ENCODE measurements at places on chromosomes 2 and 18.

DNA sequence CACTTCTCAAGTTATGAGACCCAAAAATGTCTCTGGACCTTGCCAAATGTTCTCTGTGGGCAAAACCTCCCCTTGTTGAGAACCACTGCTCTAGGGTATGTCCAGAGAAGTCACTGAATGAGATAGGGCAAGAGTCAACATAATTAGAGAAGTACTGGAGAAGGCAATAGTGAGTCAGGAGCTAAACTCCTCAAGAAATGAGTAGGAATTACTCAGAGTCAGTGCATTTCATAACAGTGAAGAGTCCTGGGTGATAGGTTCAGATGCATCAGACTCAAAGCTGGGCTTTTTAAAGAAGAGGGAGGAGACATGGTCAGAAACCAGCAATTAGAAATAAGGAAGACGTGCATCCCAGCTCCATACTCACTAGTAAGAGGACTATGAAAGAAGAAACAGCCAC is 38.6 kb upstream of the IHH start:
- DNase-seq = no peak

GRCh38 chr18:21327101-21327500 is 85.1 kb downstream of the GREB1L start:
- DNase-seq = no peak

DNA sequence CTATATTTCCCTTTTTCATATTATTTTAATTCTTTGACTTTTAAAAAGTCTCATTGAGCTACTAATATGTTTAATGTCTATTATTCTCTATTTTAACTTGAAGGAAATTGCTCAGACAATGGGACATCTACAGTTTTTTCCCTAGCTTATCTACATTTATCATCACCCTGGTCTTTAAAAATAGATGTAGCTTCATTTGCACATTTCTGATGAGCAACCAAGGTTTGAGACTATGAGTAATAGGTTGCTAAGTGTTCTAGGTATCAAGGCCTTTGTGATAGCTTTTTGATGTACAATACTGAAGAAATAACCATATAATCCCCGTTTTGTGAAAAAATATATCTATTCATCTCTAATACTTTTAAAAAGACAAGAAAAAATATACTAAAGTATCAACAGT is 47.0 kb downstream of the STAT4 start:
- DNase-seq = no peak

- DNase-seq = no peak
Measured at GRCh38 chr2:174902506-174903263, 102.5 kb downstream of the CHN1 start.

- no peak for DNase-seq
Measured at GRCh38 chr2:26666671-26667070, 25.5 kb upstream of the CIB4 start.

GRCh38 chr2:38200598-38200997 is 124.6 kb upstream of the CYP1B1 start:
- no peak for DNase-seq

DNA sequence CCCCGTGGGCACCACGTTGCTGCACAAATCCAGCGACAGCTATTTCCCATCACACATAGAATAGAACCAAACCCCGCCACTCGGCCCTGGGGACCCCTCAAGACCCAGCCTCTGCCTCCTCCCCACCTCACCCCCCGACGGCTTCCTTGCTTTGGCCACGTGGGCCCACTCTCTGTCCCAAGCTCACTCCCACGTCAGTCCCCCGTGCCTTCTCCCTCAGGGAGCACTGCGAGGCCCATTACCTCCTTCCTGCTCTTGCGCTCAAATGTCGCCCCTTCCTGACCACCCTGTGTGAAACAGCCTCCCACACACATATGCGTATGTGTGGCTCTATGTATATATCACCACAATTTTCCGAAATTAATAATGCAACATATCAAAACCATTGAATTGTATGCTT is 239.7 kb downstream of the SH3BP4 start:
- no peak for DNase-seq

DNA sequence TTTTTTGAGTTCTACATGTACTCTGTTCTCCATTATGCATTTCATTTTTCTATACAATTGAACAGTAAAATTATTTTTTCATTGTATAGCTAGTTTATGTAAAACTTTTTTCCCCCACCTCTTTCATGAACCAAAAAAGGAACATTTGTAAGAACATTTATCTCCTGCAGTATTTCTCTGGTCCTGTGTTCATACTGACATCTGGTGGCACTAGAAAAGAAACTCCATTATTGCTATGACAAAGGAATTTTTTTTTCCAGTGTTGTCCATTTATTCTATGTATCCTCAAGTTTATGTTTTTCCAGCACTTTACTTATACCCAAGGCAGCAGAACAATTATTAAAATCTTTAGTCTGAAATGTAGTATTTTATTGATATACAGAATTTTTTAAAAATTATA is 27.4 kb upstream of the CHAC2 start:
- no peak for DNase-seq

DNA sequence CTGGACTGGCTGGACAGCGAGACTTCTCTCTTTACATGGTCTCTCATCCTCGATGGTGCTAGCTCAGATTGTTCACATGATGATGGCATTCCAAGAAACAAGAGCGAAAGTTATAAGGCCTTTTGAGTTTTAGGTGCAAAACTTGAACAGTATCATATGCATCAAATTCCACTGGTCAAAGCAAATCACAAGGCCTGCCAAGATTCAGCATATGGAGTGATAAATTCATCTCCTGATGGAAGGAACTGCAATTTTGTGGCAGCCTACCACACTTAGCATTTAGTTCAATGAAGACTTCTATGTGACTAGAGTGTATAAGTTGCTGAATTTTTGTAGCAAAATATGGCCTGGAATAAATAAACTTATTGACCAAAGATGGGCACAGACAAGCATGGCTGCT is 194.0 kb upstream of the EPC2 start:
- DNase-seq = no peak

GRCh38 chr18:10558243-10558966 is 32.6 kb downstream of the NAPG start:
- no peak for DNase-seq

DNA sequence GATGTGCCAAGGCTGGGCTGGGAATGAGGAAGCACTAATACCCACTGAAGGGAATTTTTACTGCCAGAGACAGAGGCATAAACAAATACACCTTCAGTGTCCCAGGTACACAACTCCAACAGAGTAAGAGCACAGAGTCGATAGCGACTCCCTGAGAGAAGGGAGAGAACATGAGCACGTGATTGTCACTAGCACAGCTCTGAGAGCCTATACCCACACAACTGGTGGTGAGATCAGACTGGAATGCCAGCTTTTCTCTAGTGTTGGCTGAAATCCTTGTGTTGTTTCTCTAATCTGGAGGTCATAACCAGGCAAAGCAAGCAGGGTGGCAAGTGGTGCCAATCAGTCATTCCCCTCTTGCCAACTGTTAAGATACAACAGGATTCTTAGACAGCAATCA is 377.2 kb downstream of the CNTNAP5 start:
- no peak for DNase-seq

DNA sequence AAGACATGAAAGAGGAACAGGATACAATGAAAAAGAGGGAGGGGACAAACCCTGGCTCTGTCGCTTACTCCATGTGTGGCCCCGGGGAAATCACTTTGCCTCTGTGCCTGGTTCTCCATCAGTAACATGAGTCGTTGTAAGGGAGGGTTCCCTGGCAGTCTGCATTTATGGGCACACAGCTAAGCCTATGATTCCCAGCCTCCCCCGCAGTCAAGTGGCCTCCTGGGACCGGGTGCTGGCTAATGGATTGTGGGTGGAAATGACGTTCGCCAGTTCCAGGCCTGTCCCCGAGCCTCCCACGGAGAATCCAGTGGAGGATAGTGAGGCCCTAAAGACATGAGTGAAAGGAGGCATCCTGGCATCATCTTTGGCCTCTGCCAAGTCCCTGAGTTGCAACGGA is 42.7 kb downstream of the SFXN5 start:
- DNase-seq = no peak
